Spinal cord (tissue), 10 donors: ENCODE measurements at places on chromosomes 6 and 20. TPM values are rescaled to one million over a fixed set of nuclear protein-coding genes. Genes with fewer than 3 reads are reported as not detected.

Gene NR2E1
- 0.83 TPM for total RNA-seq

Gene COL21A1
- 51.7 TPM for total RNA-seq

Gene PRR18
- total RNA-seq, result 3.2 TPM

Gene ABHD16A
- total RNA-seq, result 51.8 TPM

Gene SMOC2
- total RNA-seq, result 51.7 TPM

Gene PTK6
- not detected for total RNA-seq

Gene SYCP2
- total RNA-seq, result 2.4 TPM

Gene COL9A3
- 33.5 TPM for total RNA-seq

Gene KHDC1L
- 0.83 TPM for total RNA-seq

Gene CST1
- 2.1 TPM for total RNA-seq

Gene ENPP4
- 10.8 TPM for total RNA-seq
